ENCODE measurements at places on chromosomes 3 and 15.

DNA sequence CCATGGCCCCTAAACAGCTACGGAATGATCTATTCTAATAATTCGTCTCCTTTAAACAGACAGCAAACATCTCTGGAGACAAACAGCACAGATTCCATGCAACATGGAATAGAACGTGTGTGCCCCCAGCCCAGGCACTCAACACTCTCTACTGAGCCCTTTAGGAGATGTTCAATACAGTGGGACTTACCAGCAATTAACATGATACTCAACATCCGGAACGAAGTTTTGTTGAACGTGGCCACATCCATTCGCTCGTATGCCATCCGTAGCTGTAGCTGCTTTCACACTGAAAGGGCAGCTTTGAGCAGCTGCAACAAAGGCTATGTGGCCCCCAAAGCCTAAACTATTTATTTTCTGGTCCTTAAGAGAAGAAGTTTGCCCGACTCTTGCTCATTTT lies 3.5 kb downstream of the ADAMTS17 start:
- DNase-seq, result no peak

- DNase-seq, result no peak
These were observed 73.1 kb upstream of the PIAS1 start for GRCh38 chr15:67980773-67981685.

GRCh38 chr3:53273146-53273670 lies 17.4 kb upstream of the TKT start:
- DNase-seq, result no peak

- DNase-seq, result no peak
These were observed 14.0 kb downstream of the CLDN16 start for GRCh38 chr3:190401963-190402362.
